ENCODE measurements at places on chromosomes 6 and 20.

DNA sequence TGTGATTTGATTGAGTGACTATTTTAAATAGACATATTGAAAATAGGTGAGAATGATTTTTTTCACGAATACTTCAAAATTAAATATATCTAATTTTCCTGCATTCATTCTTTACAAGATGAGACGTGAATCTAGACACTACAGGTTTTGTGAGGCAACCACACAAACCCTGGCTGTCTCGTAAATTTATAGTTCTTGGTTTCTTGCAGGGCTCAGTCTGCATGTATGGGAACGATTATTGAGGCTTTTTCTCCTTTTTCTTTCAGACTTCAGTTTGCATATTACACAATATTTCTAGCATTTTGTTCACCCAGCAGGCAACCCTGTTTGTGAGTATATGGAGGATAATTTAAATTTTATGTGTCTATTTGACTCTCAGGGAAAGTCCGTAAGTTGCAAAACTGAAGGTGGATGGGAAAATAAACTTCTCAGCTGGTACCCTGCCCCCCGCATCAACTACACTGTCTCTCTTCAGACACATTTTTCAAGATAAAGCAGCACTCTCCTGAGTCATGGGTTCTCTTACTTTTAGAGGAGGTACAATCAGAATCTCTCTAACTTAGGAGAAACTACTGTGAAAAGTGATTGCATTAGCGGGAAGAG lies 1349.3 kb downstream of the GRIK2 start:
- DNase-seq = no peak

GRCh38 chr20:36063916-36064657 lies 90.5 kb upstream of the EPB41L1 start:
- DNase-seq = no peak

GRCh38 chr6:123812621-123813020 lies 9.0 kb downstream of the NKAIN2 start:
- no peak for DNase-seq

GRCh38 chr6:112802144-112802543 lies 455.0 kb downstream of the RFPL4B start:
- no peak for DNase-seq

DNA sequence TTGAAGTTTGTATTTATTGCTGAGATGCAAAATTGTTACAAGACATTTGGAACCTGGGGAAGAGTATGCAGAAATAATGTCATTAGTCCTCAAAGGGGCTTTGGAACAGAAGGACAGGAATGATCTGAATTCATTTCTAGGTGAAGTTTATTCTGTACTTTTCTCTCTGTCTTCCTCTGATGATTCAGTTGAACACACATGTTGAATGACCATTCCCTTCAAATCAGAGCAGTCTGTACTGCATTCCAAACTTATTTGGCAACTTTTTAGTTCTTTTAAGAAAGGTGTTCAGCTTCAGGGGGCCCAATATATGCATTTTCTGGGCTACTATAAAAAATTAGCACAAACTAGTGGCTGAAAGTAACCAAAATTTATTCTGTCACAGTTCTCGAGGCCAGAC lies 213.9 kb upstream of the LAMP5 start:
- no peak for DNase-seq

DNA sequence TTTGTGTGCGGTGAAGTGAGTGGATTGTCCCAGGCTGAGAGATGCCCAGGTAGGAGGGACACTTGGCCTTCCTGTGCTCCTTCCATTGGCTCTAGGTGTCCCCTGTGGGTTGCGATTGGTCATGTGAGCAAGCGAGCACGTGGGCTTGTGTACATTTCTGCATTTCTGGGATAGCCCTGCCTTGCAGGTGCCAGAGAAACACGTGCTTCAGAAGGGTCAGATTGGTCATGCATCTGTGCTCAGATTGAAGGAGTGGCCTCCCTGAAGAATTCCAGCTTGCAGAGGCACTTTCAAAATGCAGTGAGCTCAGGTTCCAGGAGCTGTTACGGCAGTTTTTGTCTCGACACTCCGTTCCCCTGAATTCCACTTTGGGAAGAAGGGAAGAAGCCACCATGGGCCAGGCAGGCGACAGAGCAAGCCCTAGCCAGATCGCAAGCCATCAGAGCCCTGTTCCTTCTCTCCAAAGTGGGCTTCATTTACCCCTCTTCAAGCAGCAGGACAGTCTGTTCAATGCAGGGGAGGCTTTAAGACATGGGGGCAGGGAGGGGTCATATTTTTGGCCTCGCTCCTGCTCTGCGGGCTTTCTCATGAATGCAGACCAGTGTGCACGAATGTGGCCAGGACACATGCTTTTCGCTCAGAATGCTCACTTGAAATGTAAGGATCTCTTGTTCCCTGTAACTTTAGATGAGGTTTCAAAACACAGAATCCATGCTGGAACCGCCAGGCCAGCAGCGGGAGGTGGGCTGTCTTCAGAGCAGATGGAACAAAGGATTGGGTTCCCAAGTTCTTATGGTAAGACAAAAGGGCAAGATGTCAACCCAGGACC lies 78.6 kb upstream of the AKAP12 start:
- no peak for DNase-seq

GRCh38 chr20:50565383-50565782 lies 55.2 kb downstream of the PTPN1 start:
- DNase-seq = no peak

DNA sequence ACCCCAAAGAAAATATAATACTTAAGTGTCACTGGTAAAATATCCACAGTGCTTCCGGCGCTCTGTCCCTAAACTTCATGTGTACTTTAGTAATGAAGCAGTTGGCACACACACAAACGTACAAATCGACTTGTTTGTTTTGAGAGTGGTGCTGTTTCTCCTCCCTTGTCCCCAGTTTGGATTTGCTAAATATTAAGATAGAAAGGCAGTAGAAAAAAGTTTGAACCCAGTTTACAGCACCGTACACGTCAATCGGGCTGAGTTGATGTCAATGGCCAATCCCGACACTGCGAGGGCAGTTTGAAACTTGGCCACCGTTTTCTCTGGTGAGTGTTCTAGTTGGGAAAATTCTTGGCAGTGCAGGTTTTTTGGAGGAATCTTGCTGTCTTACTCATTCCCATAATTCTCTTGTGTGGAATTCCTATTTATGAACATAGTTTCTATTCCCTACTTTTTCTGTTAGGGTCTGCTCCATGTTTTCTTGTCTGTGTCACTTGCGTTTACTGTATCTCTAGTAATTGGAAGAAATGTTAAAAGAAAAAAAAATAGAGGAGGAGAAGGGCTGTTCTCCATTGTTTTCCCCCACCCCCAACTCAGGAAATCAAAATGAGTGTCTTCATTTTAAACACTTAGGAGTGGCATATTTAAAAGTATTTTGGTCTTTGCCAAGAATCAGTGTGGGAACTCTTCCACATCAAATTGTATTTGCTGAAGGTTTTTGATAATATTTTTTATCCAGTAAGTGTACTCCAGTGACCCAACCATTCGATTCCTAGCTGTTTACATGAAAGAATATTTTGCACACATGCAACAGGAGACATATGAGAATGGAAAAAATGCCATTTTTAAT lies 72.3 kb downstream of the OR2B2 start:
- DNase-seq = peak; percentile 22

DNA sequence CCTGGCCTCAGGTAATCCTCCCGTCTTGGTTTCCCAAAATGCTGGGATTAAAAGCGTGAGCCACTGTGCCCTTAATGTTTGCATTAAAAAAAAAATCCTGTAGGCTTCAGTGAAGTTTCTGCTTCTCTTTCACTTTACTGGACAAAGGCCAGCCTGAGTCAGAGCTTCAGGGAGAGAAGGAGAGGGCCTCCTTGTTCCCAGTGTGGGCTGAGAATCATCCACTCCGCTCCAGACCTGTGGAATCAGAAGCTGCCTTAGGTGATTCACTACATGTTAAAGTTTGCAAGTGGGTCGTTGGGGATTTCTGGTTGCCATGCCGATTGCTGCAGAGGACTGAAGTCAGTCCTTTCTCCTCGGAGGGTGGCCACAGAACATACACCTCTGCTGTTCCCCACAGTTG lies 113.3 kb upstream of the EEF1E1 start:
- DNase-seq = no peak

DNA sequence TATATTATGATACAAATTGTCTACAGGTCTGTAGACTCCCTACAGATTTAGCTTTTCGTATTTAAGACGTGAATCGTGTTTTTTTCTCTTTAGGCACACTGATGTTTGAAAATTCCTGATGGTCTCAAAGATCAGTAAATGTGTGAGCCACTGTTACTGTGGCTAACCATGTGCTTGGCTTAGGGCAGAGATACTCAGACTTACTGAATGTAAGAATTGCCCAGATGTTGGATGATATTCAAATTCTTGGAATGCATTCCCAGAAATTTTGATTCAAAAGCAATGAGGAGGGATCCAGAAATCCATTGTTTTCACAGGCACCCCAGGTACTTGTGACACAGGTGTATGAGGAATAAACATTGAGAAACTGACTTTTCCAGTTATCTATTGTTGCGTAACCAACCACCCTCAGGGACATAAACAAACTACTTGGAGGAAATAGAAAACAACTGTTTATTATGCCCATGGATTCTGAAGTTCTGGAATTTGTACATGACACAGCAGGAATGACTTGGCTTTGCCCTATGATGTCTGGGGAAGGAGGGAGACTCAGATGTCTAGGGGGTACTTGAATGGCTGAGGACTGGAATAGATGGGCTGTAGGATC lies 339.6 kb upstream of the CITED2 start:
- DNase-seq = no peak

GRCh38 chr6:161130967-161131766 lies 139.6 kb downstream of the MAP3K4 start:
- no peak for DNase-seq

- DNase-seq = no peak
Measured at GRCh38 chr20:55777641-55778040, 227.7 kb downstream of the CBLN4 start.

- DNase-seq = no peak
Measured at GRCh38 chr20:13865791-13866351, 81.0 kb downstream of the NDUFAF5 start.

GRCh38 chr6:287489-287860 lies 4.8 kb upstream of the DUSP22 start:
- no peak for DNase-seq

- no peak for DNase-seq
Measured at GRCh38 chr6:162852840-162853577, 125.2 kb downstream of the PACRG start.

GRCh38 chr6:46052479-46052878 lies 36.8 kb upstream of the CLIC5 start:
- DNase-seq = no peak

DNA sequence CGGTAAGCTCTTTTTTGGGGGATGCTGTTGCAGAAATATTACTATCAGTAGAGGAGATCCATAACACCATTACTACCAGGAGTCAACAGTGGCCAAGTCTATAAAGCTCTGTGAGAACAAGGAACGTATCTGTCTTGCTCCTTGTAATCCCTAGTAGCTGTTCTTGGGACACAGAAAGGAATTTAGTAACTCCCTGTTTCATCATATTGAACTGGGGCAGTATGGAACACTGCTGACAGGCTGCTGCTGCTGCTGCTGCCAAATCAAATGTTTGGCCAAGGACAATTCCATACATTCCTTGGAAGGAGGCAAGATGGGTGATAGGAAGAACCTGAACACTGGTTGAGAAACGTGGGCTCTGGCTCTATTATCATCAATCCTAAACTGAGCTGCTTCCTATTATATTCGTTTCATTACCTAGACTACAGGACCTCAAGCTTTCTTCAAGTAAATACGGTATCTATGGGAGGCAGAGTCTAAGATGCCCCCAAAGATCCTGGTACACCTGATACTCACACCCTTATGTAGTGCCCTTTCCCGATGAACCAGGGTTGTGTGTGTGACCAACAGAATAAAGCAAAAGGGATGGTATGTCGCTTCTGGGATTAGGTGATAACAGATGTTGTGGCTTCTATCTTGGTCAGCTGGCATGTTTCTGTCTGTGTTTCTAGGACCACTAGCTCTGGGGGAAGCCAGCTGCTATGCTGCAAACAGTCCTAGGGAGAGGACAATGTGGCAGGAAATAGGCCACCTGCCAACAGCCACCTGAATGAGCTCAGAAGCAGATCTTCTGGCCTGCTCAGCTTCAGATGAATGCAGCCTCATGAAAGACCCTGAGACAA lies 39.5 kb downstream of the ELOVL5 start:
- peak; percentile 36 for DNase-seq

DNA sequence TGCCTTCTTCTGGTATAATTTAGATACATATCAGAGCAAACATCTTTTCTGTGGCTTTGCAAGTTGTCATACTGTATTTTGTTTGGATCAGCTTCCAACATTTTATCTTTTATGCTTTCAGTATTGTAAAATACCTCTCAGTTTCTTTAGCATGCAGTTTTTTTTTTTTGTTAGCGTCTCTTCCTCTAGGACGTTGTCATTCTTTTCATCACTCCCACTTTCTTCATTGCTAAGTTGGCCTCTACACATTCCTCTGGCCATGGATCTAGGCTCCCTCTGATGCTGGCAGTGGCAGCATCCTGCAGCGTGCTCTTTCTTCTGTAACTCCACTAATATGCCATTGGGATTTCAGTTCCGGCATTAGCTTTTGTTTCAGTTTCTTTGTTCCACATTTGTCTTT lies 21.7 kb downstream of the RPRD1B start:
- no peak for DNase-seq

GRCh38 chr6:77837034-77837784 lies 184.4 kb downstream of the MEI4 start:
- DNase-seq = no peak

- DNase-seq = peak; percentile 75
Measured at GRCh38 chr6:131281471-131282270, 146.4 kb downstream of the AKAP7 start.

DNA sequence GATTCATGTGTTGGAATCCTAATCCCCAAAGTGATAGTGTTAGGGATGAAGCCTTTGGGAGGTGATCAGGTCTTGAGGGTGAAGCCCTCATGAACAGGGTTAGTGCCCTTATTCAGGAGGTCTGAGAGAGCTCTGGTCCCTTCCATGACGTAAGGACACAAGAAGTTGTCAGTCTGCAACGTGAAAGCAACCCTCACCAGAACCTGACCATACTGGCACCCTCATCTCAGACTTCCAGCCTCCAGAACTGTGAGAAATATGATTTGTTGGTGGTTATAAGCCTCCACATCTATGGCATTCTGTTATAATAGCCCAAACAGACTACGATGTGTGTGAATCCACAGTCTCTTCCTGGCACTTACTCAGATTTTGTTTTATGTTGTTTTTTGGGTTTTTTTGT lies 90.7 kb downstream of the TRERF1 start:
- no peak for DNase-seq

- no peak for DNase-seq
Measured at GRCh38 chr6:150499882-150500312, 99.8 kb upstream of the PLEKHG1 start.

DNA sequence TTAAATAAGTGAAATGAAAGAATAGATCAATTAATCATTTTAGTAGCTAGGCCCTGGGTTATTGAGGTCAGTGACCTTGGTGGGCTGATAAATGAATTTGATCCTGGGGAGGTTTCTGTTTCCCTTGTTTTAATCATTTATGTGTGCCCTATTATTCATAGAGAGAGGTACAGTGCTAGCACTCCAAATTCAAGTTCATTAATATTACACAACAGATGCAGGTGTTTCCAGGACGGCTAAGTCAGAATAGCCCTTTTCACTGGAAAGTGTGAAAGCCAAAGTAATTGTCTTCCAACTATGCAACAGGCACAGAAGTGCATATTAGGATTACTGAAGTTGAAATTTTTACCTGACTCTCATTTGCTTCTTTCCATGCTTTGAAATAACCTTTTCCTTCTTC lies 61.7 kb upstream of the SGK1 start:
- no peak for DNase-seq
